ENCODE measurements at places on chromosomes 4 and X.
A peak's percentile ranks its signal among the peaks of the same experiment; 100 is the strongest.

DNA sequence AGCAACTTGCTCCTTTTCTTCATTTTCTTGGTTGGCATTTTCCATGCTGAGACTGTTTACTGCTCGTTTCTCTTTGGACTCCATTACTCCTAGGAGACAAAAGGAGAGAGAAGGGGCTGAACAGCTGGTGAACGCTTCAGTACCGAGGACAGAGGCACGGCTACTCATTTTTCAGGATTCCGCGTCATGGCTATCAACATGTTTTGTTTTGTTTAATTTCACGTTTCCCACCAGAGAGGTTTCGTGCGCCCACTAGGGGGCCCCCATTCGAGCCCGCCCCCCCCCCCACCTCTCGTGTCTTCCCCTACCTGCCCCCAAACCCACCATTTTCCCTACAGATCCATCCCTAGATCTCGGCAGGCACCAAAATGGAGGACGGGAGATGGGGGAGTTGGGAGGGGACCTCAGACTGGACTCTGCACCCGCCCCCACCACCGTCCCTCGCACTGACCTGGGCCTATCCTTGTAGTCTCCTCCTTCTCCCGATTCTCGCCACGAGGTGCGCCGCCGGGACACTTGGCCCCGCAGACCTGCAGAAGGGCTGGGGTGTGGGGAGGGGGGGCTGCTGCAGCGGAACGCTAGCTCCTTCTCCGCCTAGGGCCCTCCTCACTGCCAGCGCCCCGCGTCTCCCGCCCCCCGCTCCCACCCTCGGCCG, 653 bp downstream of the BEX1 start:
- DNase-seq: peak; percentile 4

GRCh38 chr4:111453216-111453615, 692.0 kb upstream of the FAM241A start:
- no peak for DNase-seq

DNA sequence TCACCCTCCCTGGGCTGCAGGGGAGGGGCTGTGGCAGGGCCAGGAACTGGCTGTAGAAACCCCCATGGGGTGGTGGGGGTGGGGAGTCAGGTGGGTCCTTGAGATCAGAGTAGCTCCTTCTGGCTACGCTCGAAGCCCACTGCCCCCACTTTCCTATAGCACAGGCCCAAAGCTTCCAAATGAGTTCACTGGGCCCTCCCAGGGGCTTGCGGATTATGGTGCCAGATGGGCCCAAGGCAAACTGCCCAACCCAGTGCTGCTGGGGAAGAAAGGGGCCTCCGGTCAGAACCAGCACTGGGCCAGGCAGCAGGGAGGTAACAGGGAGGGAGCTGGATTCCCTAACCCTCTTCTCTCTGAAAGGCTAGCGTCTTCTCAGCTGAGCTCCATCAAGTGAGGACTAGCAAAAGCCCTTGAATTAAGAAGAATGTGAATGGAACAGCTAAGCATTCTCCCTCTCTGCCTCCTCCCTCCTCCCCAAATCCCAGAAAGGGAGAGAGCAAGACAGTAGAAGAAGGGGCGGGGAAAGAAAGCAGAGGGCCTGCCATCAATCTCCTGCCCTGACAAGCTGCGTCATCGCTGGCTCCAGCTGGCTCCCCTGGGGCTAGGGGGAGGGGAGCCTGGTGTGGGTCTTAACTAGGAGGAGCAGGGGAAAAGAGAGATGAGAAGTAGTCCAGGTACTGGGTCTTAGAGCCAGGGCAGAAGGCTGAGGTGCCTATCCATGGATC, 34.7 kb downstream of the FRMPD3 start:
- no peak for DNase-seq

DNA sequence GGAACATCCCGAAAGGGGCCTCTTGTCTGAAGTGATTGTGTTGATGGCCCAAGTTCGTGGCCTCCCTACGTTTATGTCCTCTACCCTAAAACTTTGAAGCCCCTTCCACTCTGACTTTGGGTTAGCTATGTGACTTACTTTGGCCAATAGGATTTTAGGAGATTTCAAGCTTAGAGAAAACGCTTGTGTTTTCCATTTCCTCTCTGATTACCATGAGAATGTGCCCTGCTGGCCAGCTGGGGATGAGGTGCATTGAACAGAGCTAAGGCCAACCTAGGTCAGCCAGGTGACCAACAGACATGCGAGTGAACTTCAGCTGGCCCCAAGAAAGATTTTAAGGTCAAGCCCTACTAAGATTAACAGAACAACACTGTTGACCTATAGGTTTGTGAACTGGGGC, 82.4 kb downstream of the SLC2A9 start:
- no peak for DNase-seq

- DNase-seq: no peak
Observed at GRCh38 chr4:39609454-39609931, 29.2 kb downstream of the SMIM14 start.

GRCh38 chr4:70885174-70885573, 17.0 kb upstream of the MOB1B start:
- DNase-seq: peak; percentile 51

DNA sequence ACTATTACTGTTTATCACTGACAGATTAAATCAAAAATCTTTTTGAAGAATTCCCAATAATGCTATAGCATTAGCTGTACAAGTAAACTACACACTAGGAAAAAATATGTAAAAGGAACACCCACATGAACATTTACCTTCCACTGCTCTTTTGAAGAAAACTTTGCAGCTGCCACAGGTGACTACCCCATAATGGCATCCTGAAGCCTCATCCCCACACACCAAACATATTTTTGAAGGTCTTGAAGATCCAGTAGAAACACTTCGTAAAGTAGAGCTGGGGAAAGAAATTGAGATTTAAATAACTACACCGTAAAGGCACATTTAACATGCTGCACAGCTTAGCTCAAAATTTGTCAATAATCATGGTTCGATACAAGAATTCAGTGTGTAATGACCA, 182.4 kb downstream of the NR3C2 start:
- no peak for DNase-seq

DNA sequence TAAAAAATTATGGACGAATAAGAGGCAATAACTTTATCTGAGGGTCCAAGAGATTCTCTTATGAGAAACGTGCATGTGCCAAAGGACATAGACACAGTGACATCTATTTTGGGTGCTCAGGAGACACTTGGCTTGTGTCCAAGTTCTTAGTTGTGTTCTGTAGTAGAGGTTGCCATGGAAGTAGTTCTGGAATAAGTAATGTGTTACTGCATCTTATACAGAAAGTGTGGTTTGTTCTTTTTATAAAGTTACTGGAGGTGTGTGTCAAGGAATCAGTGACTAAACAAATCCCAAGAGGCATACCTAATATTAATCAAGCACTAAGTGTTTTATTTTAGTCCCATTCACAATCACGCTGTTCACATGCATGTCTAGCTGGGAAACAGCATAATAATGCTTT, 305.7 kb downstream of the ARHGAP24 start:
- DNase-seq: no peak

DNA sequence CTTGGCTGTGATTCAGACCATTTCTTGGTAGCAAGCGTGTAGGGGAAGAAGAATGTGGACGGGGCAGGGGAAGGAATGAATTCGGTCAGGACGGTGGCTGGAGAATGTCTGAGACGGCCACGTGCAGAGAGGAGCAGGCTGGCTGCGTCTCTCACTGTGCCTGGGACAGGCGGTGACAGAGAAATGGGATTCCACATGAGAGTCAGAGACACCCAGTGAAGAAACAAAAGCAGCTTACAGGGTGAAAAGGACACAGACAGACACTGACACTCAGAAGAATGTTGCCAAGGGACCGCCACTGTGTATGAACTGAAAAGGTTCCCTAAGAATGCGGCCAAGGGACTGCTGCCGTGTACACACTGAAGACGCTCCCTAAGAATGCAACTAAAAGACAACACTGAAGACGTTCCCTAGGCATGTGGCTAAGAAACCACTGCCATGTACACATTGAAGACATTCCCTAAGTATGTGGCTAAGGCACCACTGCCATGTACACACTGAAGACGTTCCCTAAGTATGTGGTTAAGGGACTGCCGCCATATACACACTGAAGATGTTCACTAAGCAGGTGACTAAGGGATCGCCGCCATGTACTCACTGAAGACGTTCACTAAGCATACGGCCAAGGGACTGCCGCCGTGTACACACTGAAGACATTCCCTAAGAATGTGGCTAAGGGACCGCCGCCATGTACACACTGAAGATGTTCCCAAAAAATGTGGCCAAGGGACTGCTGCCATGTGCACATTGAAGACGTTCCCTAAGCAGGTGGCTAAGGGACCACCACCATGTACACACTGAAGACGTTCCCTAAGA, 49.1 kb downstream of the DHRSX start:
- no peak for DNase-seq

GRCh38 chrX:40816906-40817305, 81.6 kb upstream of the MED14 start:
- DNase-seq: no peak

DNA sequence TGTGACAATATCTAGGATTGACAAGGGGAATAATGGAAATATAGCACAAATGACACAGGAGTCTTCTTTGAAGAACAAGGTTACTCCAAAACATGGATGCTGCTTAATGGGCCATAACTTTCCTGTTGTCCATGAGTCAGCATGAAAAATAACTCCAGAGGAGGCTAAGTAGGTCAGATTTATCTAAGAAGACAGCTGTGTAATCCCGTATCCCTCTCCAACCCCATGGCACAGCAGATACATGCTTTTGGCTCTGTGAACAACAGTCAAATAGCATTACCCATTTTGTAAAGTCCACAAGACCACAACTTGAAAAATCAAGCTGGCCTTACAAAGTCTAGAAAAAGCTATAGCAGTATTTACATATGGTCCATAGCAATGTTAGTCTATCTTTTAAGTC, 2.1 kb upstream of the TMEM131L start:
- peak; percentile 89 for DNase-seq
